T-helper 17 cell (primary cell): ENCODE measurements at places on chromosomes 1 and 21.
A peak's percentile ranks its signal among the peaks of the same experiment; 100 is the strongest.

DNA sequence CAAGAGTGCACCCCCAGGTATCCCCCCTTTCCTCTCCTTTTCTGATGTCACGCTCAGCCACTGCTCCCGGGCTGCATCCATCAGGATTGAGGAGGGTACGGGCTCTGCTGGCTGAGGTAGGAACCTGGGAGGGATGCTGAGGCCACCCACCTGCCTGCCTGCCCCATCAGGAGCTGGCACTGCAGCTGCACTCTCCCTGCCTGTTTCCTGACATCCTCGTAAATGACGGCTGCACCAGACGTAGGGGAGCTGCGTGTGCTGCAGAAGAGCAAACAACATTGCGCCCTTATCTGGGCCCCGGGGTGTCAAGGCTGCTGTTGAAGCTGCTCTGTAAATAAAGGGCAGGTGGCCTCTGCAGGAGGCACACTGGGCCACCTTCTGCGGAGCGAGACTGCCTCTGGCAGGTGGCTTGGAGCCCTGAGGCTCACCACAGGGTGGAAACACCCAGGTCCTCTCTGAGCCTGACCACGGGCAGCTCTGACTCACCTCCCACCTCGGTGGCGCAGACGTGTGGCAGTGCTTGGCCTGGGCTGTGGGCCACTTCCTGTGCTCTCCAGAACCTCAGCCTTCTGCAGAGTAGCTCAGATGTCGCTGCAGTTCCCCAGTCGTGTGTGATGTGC is 30.9 kb downstream of the SNAP47 start:
- peak; percentile 51 for DNase-seq

DNA sequence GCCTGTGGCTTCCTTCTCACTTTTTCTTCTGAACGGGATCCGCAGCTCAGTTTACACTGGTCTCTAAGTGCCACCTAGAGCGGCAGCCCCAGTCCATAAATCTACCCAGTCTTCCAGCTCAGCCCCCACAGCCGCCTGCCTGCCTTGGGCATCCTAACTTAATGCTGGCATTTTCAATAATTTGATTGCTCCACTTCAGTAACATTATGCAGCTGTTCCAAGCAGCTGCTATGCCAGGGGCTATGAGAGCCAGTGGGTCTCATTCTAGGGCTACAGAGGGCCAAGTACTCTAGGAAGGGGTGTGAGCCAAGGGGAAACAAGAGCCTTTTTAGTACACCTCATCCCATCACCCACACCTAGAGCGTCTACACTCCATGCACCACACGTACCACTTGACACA is 48.4 kb upstream of the COA6 start:
- no peak for DNase-seq

GRCh38 chr1:248842781-248843331 is 4.8 kb downstream of the ZNF672 start:
- DNase-seq = no peak

DNA sequence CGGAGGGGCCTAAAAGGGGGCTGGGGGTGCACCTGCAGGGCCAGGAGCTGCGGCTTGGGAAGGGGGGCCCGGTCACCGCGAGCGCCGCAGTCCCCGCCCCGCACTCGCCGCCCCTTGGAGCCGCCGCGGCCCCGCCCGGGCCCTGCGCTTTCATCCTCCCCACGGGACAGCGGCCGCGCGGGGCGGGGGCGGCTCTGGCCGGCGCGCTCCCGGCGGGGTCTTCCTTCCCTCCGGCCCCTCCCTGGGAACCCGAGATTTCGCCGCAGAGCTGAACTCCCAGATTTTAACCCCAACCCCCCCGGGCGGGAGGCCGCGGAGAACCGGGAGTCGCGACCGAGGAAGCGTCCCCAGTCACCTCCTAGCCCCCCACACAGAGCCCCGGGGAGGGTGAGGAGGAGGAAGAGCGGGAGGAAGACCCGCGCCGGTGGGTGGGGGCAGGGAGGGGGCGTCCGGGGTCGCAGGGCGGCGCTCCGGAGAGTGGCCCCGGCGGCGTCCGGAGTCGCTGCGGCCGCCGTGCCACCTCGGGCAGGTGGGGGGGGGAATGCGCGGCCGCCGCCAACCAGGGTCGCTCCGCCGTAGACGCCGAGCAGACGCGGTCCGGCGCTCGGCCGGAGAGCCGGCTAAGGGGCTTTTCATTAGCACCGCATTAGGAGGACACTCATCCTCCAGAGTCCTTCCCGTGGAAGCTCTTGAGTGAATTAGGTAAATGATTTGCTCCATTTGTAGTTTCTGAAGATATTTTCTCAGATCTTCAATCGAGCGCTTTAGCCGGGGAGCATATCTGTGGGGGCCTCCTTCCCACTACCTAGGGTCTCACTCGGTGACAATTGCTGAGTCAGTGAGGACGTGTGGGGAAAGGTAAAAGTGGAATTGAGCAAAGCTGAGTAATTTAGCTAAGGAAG is 31.6 kb upstream of the NFIA start:
- DNase-seq = peak; percentile 19

GRCh38 chr1:172083191-172083590 is 241.9 kb downstream of the DNM3 start:
- DNase-seq = no peak

DNA sequence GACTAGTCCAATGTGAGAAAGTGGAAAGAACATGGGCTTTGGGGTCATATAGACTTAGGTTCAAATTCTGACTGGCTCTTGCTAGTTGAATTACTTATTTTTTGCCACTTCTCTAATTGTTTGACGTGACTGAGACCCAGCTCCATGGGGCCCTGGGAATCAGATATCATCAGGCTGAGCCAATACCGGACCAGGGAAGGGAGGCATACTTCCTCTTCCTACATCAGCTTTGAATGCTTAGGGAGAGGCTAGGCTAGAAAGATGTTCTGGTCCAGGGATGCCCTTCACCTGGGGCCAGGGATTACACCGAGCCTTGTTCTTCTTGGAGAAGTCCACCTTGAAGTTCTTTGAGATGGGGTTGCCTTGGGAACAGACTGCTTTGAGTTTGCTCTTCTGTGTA is 3.7 kb upstream of the NR1I3 start:
- no peak for DNase-seq

- DNase-seq = no peak
These were observed at the start of gene LRRC39 for GRCh38 chr1:100178091-100178490. Gene LRRC39 (minus strand): TSS chr1:100178256. CDS start chr1:100168516, 9,740 bp downstream.

DNA sequence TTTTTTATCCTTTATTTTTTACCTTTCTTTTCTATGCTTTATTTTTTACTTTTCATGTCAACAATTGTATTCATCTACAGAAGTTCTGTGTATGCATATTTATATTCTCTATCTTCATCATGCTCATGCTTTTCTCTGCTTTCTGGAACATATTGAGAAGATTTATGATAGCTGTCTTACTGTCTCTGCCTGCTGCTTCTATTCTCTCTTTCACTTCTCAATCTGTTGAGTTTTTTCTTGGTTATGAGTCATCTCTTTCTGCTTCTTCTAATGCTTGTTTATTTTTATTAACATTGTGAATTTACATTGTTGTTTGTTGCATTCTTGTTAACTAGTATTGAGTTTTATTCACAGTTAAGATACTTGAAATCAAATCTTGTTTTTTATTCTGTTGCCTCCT is 22.6 kb downstream of the F5 start:
- no peak for DNase-seq

DNA sequence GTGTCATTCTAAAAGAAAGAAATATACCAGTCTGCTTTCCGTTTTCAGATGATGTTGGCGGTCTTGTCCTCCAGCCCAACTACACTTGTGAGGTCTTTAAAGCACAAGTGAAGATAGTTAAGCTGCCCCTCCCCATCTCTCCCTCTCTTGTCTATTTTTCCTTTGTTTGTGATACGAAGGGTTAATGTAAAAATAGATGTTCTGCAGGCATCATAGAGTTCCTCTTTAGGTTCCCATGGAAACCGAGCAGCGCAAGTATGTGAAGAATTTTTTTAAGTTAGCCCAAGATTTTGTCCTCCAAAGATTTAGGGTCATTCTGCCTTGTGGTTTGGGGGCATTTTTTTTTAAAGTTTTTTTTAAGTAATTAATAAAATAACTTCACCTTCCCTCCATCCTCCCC is 232.4 kb upstream of the AJAP1 start:
- DNase-seq = no peak

GRCh38 chr1:41414296-41414695 is 53.1 kb downstream of the FOXO6 start:
- DNase-seq = no peak

DNA sequence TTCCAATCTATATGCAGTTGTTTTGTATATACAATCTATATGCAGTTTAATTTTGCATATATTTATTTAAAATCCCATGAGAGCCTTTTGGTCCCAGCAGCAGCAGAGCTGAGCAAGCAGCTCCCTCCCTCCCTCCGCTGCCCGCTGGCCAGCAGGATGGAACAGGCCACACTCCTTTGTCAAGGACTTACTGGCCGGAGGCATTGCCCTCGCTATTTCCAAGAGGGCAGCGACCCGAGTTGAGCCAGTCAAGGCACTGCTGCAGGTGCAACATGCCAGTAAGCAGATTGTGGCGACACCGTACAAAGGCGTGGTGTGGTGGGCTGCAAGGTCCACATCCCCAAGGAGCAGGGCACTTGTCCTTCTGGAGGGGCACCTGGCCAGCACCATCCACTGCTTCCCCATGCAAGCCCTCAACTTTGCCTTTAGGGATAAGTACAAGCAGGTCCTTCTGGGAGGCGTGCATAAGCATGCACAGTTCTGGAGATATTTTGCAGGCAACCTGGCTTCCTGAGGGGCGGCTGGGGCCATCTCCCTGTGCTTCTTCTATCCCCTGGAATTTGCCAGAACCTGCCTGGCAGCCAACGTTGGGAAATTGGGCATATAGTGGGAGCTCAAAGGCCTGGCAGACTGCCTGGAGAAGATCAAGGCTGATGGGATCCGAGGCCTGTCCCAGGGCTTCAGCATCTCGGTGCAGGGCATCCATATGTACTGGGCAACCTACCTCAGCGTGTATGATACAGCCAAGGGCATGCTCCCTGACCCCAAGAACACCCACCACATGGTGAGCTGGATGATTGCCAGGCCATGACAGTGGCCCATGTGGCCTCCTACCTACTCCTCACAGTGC is 92.2 kb downstream of the OSBPL9 start:
- no peak for DNase-seq

DNA sequence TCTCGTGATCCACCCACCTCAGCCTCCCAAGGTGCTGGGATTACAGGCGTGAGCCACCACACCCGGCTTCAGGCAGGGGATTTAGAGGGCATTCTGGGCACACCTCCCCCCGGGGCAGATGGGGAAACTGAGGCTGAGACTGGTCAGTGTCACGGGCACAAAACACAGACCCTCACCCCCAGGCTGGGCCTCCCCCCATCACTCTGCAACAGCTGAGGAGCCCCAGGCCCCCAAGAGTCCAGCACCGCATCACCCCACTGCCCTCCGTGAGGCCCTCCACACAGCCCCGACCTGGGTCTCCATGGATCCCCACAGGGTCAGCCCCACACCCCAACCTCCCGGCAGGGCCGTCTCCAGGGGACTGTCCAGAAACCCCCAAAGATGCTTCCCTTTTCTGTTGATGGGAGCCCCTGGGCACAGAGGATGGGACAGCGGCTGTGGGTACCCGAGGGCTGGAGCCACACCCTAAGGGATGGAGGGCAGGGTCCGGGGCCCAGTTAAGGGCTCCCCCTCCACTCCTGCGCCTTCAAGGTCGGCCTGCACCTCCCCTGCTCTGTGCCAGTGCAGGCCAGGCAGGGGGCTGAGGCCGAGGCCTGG is 11.0 kb downstream of the TNFRSF14 start:
- no peak for DNase-seq

DNA sequence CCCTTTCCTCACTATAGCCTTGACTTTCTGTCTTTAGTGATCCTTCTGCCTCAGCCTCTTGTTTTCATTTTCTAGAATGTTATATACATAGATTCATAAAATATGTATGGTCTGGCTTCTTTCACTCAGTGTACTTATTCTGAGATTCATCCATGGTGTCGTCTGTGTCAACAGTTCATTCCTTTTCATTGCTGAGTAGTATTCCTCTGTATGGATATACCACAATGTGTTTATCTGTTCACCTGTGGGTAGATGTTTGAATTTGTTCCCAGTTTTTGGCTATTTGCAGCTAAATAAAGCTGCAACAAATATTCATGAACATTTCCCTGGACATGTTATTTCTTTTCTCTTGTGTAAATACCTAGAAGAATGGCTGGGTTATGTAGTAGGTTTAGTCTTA is 131.8 kb downstream of the PCNX2 start:
- DNase-seq = no peak

DNA sequence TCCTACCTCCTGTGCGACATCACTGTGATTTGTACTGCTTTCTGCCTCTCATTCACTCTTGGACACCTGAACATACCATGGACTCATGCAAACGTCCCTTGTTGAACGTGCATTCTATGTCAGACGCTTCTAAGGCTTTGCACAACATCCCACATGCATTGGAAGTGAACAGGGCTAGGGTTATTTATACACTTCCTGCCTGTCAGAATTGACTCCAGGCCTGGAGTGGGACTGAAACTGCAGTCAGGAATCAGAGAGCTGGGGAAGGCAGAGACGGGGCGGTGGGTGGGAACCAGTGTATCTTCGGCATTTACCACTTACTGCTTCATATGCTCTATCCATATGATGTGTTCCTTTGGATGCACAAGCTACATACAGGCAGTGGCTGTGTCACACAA is 81.4 kb upstream of the GALNT2 start:
- DNase-seq = no peak

DNA sequence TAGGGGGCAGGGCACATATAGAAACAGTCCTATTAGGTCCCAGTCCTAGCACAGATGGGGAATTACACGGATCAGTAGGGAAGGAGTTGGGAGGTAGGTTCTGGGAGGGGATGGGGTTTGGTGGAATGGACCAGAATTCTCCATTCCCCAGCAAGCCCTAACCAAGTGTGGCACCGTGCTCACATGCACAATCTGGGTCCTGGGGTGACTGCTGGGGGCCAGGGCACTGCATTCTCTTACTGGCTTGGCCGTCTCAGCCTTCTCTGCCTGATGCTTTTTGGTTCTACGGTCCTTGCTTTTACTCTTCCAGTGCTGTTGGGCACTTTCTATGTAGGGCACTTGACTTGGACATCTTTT is 53.9 kb downstream of the NENF start:
- DNase-seq = no peak

DNA sequence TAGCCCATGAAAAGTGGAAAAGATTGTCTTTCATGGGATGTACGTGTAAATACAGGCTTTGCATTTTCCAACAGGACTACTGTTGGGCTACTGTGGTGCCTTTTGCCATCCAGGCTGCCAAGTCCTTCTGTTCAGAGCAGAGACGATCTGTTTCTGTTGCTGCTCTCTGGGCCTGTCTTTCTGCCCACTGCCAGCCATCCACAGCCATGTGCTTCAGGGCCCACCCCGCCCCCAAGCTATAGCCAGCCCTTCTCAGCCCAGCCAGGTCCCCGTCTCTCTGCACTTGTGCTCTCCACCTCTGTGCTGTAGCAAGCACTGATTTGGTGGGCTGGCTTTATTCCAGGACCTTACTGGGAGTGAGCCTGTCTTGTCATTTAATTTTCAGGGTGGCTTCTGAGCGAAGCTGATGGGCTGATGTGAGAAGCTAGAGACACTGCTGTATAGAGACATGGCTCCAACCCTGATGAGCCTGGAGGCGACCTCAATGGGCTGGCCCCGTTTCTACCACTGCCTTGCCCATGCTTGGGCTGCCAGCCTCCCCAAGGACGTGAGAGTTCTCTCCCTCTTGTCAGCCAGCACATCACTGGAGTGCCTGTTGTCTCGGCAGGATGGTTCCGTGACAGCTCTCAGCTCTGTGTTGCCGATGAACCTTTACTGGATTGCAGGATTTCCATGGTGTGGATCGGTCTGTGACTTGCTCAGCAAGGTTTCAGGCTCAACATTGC is 137.8 kb downstream of the PEX14 start:
- DNase-seq = no peak

GRCh38 chr21:46025113-46025770 is 43.7 kb downstream of the COL6A1 start:
- DNase-seq = no peak

GRCh38 chr1:203670594-203670993 is 44.0 kb downstream of the ATP2B4 start:
- DNase-seq = no peak

- DNase-seq = peak; percentile 71
These were observed 787 bp downstream of the JAK1 start for GRCh38 chr1:64965366-64966157.
